AG04449 (cell line): ENCODE measurements at places on chromosomes 12 and 14.

- DNase-seq: no peak
Observed at GRCh38 chr12:96500693-96501092, 11.3 kb downstream of the CFAP54 start.

DNA sequence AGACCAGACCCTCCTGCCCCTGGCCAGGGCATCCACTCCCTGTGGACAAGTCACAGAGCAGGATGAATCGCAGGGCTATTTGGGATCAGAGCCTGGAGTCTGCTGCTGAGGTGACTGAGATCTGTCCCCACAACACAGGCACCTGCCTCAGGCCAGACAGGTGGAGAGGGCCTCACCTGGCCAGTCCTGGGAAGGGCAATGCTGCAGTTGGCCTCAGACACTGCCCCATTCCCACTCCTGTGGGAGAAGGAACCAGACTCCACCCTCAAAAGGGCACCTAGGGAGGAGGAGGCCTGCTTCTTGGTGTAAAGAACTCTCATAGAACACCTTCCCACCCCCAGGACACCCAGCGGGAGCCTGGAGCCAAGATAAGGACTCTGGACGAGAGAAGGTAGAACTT, 48.3 kb upstream of the PLEKHG6 start:
- DNase-seq: no peak

DNA sequence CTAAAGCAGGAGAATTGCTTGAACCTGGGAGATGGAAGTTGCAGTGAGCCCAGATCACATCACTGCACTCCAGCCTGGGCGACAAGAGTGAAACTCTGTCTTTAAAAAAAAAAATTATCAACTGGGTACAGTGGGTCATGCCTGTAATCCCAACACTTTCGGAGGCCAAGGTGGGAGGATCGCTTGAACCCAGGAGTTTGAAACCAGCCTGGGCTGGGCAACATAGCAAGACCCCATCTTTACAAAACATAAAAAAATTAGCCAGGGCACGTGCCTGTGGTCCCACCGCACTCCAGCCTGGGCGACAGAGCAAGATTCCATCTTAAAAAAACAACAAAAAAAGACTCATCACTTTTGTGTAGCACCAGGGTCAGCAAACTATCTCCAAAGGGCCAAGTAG, 7.1 kb upstream of the NANOG start:
- DNase-seq: no peak

DNA sequence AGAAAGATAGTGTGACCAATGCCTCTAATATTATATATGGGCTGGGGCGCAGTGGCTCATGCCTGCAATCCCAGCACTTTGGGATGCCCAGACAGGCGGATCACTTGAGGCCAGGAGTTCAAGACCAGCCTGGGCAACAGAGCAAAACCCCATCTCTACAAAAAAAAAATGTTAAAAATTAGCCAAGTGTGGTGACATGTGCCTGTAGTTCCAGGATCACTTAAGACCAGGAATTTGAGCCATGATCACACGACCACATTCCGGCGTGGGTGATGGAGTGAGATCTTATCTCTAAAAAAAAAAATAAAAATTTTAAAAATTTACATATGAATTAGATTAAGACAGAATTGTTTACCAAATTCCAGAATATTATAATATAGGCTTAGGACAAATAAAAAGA, 12.0 kb downstream of the TM7SF3 start:
- DNase-seq: no peak

DNA sequence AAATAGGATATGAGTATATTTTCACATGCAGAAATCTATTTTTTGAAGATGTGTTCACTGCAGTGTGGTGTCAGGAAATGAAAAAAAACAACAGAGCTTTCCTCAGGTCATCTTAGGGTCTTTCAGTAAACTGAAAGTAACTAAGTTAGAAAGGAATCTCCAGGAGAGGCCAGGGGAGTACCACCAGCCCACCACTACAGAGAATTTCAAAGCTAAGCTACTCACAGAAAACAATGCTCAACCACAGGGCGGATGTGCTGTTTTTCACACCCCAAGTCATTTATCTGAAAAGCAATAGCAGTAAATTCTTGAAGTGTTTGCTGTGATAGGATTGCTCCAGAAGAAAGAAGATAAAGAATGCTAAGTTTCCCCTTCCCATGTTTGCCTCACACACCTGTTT, 79.0 kb downstream of the IFNG start:
- DNase-seq: no peak

GRCh38 chr12:47811581-47812484, 7.9 kb downstream of the HDAC7 start:
- peak; percentile 41 for DNase-seq

DNA sequence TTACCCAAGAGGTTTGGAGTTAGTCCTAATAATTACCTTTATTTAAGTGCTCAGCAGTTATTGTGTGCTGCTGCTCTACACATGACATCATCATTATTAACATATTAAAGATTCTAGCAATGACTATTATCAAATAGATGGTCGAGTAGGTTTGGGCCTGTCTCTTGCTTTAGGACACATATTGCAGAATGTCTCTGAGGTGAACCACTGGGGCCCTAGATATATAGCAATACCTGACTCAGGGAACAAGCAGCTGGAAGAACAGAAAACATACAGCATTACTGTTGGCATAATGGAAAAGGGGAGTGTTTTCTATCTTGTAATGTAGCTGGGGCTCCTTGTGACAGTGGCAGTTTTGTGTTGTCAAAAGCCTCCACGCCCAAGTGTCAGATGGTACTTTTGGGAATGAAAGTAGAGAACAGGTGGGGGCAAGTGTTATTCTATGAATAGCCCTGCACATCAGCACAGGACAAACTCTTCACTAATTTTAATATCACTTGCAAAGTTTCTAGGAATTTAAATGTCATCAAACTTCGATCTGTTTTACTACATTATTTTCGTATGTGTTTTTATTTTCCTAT, 54.6 kb downstream of the C12orf56 start:
- no peak for DNase-seq
